ENCODE measurements at places on chromosomes 1 and 21.

DNA sequence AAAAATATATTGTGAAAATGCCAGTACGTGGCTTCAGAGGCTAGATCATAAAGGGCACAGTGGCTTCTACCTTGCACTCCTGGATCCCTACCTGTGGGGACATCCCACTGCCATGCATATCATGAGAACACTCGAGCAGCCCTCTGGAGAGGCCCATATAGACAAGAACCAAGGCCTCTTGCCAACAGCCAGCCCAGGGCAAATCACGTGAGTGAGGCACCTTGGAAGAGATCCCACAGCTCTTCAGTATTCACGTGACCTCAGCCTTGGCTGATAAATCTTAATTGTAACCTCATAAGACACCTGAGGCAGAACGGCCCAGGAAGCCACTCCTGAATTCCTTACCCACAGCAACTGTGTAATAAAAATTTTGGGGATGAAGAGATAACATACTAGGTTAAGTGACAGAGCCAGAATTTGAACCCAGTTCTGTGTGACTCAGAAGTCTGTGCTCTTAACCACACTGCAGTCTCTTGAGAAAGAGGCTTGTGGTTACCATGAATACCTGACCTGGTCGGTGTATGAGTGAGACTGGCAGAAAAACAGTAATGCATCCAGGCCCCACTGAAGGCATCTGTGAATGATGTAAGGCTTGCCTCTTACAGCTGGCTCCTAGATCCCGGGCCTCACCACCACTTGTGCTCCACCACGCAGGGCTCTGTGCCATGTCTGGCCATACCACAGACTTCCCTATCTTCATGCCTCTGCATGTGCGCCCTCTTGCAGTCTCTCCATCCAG lies 6.9 kb upstream of the A3GALT2 start:
- peak; percentile 97 for DNase-seq

GRCh38 chr1:204523605-204524215 lies 7.5 kb downstream of the MDM4 start:
- no peak for DNase-seq

- no peak for DNase-seq
Measured at GRCh38 chr1:40989066-40989465, 9.6 kb downstream of the CTPS1 start.

GRCh38 chr21:15277466-15277865 lies 212.7 kb upstream of the NRIP1 start:
- peak; percentile 66 for DNase-seq

DNA sequence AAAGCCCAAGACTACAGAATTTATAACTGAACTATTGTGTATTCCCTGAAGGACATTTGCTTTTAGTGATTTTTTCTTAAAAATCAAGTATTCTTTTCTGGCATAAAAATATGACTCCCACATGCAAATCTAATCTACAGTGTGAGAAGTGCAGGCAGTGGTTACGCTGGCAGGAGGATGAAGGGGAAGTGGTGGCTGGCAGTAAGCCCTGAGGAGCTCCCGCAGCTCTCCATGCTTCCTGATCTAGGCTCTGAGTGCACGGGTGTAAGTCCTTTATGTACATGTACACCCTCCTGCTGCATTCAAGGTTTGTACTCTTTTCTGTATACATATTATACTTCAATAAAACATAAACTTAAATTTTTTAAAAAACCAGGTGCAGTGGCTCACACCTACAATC lies 67.5 kb upstream of the PRDX6 start:
- peak; percentile 94 for DNase-seq

- no peak for DNase-seq
Measured at GRCh38 chr1:1140673-1141072, 24.8 kb upstream of the C1orf159 start.

GRCh38 chr1:216984536-216984935 lies 261.3 kb upstream of the ESRRG start:
- no peak for DNase-seq

DNA sequence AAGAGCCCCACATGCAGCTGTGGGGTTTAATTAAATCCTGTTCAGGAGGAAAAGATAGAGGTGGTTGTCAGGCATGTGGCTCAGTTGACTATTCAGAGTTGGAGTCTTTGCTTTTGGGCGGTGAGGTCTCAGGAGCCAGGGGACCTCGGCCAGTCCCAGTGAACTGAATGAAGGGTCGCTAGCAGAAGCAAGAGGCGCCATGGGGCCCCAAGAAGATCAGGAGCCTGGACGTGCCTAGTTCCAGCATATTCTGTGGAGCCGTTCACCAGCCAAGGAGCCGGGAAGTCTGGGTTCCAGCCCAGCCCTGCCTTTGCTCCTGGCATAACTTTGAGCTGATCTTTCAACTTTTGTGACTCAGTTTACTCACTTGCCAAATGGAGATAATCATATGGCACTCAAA lies 217.7 kb upstream of the IRF2BP2 start:
- no peak for DNase-seq

GRCh38 chr1:73637264-73637663 lies 560.7 kb downstream of the LRRIQ3 start:
- no peak for DNase-seq

DNA sequence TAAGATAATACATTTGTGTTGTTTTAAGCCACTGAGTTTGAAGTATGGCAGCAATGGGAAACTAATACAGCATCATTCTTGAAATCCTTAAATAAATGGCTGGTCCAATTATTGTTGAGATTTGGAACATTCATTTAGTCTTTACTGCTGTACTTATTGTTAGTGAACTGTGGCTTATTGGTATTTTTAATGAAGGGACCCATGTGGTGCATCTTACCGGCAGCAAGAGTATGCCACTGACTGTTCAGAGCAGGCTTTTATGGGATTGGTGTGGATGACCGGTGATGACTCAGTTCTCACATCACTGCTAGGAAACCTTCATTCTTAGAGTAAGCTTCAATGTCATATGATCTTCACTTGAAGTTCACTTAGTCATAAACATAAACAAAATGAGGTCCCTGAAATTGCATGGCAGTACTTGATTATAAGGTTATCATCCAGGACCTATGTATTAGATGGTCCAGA lies 31.5 kb downstream of the PRKAA2 start:
- DNase-seq, result peak; percentile 88

DNA sequence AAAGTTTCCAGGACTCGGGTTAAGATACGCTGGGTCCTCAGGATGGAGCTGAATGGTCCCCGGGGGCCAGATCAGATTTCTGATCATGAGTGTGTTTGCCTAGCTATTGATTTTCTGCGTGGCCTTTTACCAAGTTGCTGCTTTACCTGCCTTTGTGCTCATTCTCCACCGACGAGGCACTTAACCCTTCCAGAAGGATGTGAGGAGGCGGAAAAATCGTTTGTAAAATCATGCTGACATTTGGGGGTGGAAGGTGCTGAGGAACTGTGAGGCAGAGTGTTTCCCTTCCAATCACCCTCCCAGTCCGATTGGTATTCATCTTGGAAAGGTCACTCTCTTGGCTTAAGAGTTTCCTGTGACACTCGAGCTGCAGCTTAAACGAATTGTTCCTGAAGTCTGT lies 337.1 kb upstream of the KAZN start:
- DNase-seq, result no peak

DNA sequence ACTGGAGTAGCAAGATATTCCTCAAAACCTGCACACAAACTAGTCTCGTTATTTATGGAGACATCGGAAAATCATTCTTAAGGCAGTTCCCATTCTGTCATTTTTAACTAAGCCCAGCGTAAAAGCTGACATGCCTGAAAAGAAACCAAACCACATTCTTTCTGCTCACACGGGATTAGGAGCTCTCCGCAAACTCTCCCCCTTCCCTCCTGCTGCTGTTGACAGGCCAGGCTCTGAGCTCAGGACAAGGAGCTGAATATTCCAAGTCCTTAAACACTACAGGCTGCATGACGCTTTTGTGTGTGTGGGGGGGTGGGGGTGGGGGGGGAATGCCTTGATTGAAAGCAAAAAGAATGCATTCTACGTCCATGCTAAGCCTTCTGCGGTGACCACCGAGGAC lies 5.2 kb downstream of the OLIG1 start:
- no peak for DNase-seq

DNA sequence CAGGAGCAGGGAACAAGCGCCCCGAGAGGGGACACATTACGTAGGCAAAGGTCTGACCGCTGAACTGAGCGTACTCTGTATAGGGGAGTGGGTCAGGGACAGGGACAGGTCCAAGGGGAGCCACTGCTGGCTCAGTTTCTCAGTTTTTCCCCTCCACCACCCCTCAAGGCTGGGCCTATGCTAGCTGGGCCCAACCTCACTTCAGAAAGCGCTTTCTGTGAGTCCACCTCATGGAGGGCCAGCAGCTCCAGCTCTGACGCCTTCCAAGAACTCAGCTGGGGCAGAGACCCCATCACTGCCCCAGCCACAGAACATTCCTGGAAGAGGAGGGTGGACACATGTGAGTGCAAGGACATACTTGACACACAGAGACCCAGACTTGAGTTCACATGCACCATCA lies 242.0 kb downstream of the FOXD2 start:
- no peak for DNase-seq

GRCh38 chr1:174445817-174446216 lies 1.9 kb upstream of the GPR52 start:
- DNase-seq, result no peak

DNA sequence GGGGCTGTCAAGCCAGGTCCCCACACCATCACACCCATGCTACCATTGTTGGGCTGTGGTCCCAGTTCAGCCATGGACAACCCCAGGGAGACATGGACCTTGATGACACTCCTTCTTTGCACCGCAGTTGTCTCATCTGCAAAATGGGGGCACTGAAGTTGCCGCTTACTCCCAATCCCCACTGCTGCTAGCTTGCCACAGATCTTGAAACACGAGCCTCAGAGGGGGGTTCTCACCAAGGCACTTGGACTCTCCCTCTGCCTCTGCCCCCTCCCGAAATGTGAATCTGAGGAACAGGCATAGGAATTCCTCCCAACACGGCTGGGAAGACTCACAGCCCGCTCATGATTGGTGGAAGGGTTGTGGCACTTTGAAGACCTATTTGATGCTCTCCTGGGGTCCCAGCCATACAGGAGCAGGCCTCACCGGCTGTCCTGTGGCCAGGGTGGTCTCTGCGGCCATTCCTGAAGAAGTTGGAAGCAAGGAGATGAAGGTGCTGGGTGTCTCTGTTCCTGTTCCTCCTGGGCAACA lies 31.1 kb downstream of the RUNX3 start:
- DNase-seq, result no peak

GRCh38 chr1:159953536-159954515 lies at the start of gene SLAMF9:
TSS of gene SLAMF9 (minus strand) at chr1:159954237. CDS start at chr1:159954137, 100 bp downstream.
- DNase-seq, result peak; percentile 44

- peak; percentile 29 for DNase-seq
Measured at GRCh38 chr1:78408810-78409209, 82.0 kb upstream of the PTGFR start.

DNA sequence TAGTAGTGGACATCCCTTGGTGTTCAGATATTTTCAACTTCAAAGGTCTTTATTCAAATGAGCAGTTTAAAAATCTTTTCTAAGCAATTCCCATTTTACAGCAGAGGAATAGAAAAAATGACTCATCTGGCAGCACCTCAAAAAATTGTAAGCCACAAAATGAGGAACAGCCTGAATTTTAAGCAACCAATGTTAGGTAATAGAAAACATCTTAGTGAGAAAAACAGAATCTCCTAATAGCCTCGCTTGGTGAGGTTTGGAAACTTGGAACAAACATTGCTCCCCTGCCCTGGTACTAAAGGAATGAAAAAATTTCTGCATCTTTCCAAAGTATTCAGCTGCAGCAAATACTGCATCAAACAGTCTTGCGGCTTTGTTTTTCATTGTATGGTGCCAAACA lies 264.4 kb downstream of the NTNG1 start:
- DNase-seq, result peak; percentile 82

DNA sequence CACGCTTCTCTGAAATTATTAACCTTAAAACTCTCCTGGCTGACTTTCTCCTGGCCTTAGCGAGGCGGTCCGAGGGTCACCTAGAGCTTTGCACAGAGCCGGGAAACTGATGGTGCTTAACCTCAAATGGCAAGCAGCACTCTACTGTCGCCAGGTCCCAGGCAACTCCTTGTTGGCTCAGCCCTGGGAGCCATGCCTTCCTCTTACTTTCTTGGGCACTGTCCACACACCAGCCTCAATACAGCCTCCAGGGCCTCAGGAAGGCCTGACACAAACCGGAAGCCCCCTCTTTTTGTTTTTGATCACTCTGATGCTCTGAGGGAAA lies 3.8 kb downstream of the TRABD2B start:
- DNase-seq, result no peak

DNA sequence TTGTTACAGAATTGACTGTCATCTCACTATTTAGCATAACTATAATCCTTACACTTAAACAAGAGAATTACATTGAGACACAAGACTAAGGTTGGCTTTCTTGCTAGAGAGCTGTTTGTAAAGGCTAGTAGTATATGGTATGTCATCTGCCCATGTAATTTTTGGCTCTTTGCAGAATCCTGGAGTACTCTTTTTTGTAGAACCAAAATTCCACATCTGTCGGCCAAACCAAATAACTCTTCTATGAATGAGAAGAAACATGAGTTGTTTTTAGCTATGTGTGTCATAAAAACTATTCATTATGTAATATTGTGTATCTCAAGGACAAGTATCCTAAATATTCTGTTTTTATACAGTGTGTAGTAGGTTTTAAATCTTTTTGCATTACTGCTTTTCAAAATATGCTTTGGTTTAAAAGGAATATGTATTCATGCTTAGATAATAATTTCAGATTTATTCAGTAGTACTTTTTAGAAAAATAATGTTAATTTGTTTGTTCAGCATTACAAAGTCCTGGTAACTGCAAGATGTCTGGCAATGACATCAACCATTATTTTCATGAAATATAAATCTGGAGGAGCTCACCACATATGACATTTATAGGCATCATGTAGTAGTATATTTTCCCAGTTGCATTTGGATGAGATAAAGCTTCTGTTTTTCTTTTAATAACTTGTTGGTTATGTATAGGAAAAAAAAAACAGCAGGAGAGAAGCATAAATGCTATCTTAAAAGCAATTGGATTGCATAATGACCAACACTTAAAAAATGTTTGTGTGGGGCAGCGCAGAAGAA lies 159.8 kb downstream of the HS2ST1 start:
- DNase-seq, result no peak

GRCh38 chr1:245085508-245086095 lies 69.2 kb upstream of the KIF26B start:
- DNase-seq, result peak; percentile 95

DNA sequence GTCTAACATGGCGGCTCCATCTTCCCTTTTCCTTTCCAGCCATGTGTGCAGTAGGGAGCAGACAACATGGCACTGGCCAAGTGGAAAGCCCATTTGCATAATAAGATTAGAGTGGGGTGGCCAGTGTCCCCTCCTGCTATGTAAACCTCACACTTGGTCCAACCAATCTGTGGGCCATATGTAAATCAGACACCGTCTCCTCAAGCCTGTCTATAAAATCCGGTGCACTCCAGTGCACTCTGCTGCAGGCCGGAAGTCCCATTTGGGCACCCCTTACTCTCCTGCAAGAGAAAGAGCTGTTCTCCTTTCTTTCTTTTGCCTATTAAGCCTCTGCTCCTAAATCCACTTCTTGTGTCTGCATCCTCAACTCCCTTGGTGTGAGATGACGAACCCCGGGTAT lies 44.1 kb downstream of the OLFML3 start:
- DNase-seq, result no peak

DNA sequence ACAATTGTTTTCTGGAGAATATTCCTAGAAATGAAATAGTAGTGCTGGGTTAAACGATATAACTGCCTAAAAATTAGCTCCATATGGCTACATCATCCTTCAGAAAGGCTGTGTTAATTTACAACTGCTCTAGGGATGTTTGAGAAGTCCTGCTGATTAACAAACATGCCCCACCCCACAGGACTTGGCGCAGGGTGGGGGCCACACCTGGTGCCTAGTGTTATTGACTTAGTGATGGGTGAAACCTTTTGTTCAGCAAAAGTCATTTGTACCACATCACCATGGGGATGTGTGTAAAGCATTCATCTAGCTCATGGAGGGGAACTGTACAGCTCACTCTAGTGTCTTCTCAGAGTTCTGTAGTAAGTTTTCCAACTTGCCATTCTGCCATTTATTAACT lies 492.8 kb downstream of the CAMTA1 start:
- no peak for DNase-seq

Measured in astrocyte of the spinal cord (primary cell).